GM18507 (cell line): ENCODE measurements at places on chromosomes 12 and 14.

DNA sequence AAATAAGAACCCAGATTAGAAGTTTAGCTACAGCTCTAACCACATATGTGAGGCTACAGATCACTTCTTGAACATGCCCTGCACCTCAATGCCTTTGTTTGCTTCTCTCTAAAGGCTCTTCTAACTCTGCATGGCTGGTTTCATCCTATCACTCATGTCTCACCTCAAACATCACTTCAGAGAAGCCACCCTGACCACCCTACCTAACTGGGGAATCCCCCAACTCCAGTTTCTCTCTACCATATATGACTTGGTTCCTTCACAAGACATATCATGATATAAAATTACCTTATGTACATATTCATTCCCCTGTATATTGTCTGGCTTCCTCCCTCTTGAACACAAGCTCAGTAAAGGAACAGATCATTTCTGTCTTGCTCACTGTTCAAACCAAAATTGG lies 250.2 kb upstream of the GRIP1 start:
- DNase-seq = no peak

DNA sequence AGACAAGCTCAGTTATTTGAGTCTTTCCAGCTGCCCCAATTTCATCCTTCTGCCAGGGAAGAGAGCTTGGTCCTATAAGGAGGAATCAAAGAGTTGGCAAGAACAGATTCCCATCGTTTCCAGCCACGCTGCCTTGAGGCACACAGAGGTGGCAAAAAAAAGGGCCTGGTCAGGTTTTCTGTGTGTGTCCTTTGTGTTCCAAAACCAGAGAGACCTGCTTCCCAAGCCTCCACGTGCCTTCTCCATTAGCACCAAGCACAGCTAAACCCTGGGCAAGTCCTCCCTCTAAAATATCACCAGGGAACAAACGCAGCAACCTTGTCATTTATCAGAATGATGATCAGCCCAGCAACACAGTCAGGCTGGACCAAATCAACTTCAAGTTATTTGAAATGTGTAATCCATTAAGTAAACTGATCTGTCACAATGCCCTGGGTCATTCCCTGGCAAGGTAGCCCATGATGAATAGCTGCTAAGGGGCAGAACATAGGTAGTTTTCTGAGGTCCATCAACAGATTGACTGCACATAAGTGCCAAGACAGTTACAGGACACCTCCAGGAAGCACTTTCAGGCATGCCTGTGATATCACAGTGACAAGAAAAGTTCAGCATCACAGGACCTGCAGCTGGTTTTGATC lies 28.6 kb upstream of the C12orf42 start:
- no peak for DNase-seq

DNA sequence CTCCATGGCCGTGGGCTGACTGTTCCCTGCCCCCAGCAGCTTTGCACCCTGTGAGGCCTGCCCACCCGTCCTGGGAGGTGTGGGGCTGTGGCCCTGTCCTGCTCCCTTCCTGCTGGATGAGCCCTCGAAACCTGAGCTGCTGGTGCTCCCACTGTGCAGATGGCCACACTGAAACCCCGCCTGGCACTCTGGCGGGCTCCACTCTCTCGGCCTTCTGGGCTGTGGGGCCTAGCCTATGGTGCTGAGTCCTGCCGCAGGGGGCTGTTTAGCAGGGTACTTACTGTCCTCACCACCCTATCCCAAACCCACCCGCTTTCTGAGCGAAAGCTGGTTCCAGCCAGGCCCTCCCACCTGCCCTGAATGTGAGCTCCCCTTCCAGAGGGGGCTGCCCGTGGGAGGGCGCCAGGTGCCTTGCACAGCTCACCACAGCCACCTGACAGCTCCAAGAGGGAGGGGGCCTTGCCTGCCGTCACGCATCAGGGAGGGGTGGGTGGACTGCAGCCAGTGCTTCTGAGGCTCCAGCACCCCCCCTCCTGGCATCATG lies 7.3 kb downstream of the SLC25A47 start:
- DNase-seq = no peak

DNA sequence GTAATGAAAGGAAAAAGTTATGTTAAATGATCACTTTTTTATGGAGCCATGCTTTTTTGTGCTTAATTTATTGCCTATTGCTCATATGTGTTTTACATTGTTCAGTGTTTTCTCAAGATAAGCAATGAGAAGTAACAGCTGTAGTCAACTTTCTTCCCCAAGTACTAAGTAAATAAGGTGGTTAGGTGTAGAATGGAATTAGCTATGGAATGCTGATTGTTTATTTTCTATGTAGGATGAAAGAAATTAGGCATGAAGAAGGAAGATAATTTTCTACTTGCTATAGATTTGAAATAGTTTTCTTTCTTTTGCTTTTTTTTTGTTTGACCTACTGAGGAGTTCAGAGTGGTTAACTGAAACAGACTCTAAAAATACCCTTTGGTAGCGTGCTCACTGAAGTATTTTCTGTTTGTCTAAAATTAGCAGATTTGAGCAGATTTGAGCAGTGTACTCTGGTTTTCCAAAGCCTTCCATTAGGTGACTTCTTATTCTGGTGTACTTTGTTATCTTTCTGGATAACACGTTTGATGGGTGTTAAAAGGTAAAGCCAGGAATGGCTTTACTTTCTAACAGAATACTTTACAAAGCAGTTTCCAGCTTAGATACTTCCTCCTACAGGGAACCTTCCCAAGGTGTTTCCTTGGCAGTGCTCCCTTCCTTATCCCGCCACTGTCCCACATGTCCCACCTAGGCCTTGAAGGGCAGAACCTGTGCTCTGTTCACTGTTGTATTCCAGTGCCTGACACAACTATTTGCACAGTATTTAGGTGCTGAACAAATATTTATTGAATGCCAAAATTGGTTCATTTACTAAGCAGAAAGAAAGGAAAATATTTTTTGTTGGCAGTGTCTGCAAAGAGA lies 56.0 kb downstream of the RASSF3 start:
- DNase-seq = no peak

GRCh38 chr14:85122690-85123089 lies 407.3 kb upstream of the FLRT2 start:
- DNase-seq = no peak

GRCh38 chr12:83015390-83016217 lies 328.9 kb downstream of the TMTC2 start:
- no peak for DNase-seq

- DNase-seq = no peak
Measured at GRCh38 chr14:104307246-104307626, 168.8 kb downstream of the KIF26A start.

DNA sequence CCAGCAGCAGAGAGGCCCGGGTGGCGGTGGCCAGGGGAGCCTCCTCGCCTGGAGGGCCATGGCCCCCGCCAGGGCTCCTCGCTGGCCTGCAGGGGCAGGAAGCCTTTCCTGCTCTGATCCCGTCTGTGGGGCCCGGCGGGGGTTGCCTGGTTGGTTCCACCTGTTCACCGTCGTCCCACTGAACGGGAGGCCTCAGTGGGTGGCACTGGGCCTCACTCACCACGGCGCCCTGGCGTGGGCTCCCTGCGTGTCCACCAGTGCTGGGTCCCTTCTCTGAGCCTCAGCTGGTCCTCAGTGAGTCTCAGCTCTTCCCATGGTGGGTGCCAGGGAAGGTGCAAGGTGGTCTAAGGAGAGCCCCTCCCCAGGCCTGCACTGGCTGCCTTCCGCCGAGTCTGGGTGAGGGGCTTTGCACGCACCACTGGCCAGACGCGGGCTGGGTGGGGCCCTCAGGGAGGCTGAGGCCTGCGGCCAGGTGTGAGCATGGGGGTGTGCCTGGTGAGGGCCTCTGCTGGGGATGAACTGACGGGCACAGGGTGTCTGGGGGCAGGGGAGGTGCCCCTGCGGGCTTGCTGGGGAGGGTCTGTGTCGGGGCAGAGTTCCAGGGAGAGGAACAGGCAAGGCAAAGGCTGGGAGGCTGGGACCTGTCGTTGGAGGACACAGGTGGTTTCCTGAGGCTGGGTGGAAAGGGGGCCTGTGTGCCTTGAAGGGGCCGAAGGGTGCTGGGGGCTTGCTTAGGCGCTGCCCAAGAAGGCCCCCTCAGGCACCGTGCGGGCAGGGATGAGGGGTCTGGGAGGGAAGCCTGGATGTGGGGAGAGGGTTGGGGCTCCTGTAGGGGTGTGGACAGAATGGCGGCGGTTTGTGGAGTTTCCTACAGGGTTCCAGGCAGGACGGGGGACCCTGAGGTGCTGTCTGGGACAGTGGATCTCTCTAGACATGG lies 339.8 kb downstream of the TMEM121 start:
- DNase-seq = no peak

DNA sequence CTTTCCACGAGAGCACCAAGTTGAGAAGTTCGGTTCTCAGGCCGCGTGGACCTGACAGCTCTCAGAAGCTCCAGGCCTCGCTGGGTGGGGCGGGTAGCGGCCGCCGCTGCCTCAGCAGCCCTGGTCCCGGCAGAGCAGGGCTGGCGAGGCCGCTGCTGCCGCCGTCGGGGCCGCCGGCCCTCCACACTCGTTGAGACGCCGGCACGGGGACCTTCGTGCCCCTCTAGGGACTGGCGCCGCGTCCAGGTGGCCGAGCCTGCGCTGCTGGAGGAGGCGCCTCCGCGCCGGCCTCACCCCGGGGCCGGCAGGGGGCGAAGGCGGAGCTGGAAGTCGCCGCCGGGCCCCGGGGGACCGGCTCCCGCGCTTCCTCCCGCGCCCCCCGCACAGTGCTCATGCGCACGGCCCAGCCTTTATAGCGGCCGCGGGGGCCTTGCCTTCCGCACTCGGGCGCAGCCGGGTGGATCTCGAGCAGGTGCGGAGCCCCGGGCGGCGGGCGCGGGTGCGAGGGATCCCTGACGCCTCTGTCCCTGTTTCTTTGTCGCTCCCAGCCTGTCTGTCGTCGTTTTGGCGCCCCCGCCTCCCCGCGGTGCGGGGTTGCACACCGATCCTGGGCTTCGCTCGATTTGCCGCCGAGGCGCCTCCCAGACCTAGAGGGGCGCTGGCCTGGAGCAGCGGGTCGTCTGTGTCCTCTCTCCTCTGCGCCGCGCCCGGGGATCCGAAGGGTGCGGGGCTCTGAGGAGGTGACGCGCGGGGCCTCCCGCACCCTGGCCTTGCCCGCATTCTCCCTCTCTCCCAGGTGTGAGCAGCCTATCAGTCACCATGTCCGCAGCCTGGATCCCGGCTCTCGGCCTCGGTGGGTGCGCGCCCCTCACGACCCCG lies at the start of gene COCH:
Gene COCH, plus strand, starts transcription at position 440 of the 879 bp plus-strand sequence. Its CDS starts 380 bp downstream, at position 820.
- peak; percentile 68 for DNase-seq

GRCh38 chr12:111523587-111524167 lies 75.4 kb downstream of the ATXN2 start:
- no peak for DNase-seq

GRCh38 chr12:13069380-13069779 lies 25.2 kb downstream of the FAM234B start:
- no peak for DNase-seq

- DNase-seq = no peak
Measured at GRCh38 chr12:98814254-98814653, 169.2 kb downstream of the APAF1 start.

DNA sequence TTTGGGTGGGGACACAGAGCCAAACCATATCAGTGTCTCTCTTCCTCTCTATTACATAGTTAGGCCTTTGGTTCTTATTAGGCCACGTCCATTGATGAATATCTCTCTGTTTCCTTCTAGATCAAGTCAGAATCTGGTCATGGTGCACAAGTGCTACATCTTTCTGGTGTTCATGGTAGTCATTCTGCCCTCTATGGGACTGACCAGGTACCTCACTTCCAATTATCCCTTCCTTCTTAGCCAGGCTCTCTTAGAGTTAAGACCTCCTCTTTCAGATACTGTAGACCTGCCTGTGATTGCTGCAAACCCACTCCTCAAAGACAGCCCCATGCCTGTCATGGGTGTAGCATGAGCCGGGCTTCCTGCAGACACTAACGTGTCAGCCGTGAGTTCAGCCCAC lies 25.2 kb downstream of the NGB start:
- DNase-seq = no peak

GRCh38 chr14:75991753-75992152 lies 6.2 kb downstream of the IFT43 start:
- no peak for DNase-seq

DNA sequence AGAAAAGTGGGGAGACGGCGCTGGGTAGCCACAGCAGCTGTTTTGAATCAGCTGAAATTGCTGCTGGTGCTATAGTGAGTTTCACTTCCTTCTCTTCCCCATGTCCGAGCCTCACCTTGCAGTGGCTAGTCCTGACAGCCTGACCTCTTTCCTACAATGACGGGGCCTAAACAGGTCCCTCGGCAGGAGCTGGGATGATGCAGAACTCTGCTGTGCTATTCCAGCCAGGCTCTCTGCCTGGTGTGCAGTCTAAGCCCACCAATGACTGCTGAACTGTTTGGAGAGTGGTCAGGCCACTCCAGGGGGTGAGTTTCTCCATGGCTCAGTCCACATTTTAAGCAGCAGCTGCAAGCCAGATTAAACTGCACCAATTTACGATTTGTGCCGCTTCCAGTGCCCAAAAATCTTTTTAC lies 207.3 kb downstream of the TTC7B start:
- DNase-seq = peak; percentile 2

DNA sequence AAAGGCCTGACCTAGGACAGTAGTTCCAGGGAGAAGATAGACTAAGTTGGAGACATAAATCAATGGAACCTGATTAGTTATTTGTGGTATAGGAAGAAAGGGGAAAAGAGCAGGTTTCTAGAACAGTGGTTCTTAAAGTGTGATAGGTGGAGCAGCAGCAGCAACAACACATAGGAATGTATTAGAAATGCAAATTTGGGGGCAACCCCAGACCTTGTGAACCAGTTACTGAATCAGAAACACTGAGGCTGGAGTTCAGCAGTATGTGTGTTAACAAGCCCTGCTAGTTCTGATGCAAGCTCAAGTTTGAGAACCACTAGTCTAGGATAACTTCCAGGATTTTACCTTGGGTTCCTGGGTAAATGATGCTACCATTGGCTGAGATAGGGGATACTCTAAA lies 308.7 kb downstream of the EMP1 start:
- no peak for DNase-seq
